ENCODE measurements at places on chromosomes 11 and 22. TPM values are rescaled to one million over a fixed set of nuclear protein-coding genes. Genes with fewer than 3 reads are reported as not detected.
A peak's percentile ranks its signal among the peaks of the same experiment; 100 is the strongest.

GRCh38 chr11:114061048-114061680 is 1.7 kb downstream of the ZBTB16 start:
- H3K4me3 ChIP-seq = peak overlapping the region; percentile 100
- H3K36me3 ChIP-seq = peaks cover 47% of the 10 kb centered on the region
- DNase-seq = peak; percentile 47
- H3K27ac ChIP-seq = peak overlapping the region; percentile 100
- no peaks in the 10 kb centered on the region for H3K27me3 ChIP-seq

Gene WNT7B
- total RNA-seq = not detected

DNA sequence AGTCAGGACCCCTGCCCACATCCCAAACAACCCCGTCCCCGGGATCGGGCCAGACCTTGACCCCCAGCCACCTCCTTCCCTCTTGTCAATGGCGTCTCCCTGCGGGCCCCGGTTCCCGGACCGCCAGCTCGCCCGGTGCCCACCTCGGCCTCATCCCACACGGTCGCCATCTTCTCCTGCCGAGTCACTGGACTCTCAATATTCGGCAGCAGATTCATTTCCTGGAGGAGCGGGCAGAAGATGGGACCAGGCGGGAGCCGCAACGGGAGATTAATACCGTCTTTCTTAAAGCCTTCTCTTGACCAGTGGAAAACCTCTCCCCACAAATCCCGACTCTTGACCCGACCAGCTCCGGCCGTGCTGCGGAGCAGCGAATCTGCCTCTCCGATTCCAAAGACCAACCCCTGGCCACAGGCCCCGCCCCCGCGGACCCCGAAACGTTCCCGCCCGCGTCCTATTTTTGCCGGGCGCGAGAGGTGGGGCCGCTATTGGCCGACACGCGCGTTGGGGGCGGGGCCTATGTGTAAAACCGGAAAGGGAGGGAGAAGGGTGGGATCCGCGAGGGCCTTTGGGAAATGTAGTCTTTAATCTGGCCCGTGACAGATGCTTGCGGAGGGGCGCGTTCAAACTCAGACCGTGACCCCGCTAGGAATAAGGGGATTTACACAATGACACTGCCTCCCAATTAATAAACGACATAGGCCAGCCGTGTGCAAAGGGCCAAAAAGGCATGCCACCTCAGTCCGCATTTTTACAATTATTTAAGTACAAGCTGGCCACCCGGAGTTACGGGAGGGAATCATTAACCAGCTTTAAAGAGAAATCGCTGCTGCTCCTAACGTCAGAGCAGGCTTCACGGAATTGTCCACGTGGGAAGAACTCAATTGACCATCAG is at the start of gene PSMC3:
Gene PSMC3, minus strand, starts transcription at position 378 of the 895 bp plus-strand sequence. Its CDS starts 160 bp downstream, at position 218.
- peak within 1 kb of the TSS; percentile 85 for H3K4me3 ChIP-seq
- peak; percentile 99 for DNase-seq
- H3K27me3 ChIP-seq = no peaks in the 10 kb centered on the region

Gene C11orf91
- not detected for total RNA-seq

- H3K4me3 ChIP-seq = no peak overlapping the region
- no peak overlapping the region for H3K27ac ChIP-seq
- DNase-seq = no peak
Observed at GRCh38 chr11:100545970-100546369, 141.1 kb upstream of the ARHGAP42 start.

- no peak for DNase-seq
- no peak overlapping the region for H3K4me3 ChIP-seq
- no peaks in the 10 kb centered on the region for H3K36me3 ChIP-seq
- H3K4me1 ChIP-seq = no peaks in the 10 kb centered on the region
- H3K27ac ChIP-seq = no peak overlapping the region
- peaks cover 41% of the 10 kb centered on the region for H3K27me3 ChIP-seq
Observed at GRCh38 chr11:134659882-134660281, 247.8 kb upstream of the B3GAT1 start.

DNA sequence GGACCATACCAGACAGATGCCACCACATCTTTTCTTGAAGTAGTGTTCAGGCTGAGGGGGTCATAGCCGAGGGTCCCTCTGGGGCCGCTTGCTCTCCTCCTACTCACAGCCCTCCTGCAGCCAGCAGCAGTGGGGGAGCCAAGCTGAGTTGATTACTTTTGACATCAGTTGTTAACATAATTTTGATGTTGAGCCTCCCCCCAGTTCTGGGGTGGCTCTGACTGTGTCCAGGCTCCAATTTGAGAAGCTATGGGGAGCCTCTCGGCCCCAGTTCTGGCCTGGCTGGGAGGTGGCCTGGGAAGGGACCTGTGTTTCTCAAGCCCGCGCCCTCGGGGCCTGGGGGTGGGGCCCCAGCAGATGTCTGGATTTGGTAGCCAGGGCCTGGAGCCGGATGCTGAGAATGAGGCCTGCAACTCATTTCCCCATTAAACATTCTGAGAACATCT is 47.9 kb downstream of the KCNQ1OT1 start:
- no peaks in the 10 kb centered on the region for H3K36me3 ChIP-seq
- H3K4me3 ChIP-seq = no peak overlapping the region
- peaks cover 10% of the 10 kb centered on the region for H3K4me1 ChIP-seq
- H3K27me3 ChIP-seq = no peaks in the 10 kb centered on the region
- H3K27ac ChIP-seq = peak overlapping the region; percentile 52

Gene PDE3B
- total RNA-seq = 5.9 TPM

Gene KBTBD3
- 13.8 TPM for total RNA-seq

DNA sequence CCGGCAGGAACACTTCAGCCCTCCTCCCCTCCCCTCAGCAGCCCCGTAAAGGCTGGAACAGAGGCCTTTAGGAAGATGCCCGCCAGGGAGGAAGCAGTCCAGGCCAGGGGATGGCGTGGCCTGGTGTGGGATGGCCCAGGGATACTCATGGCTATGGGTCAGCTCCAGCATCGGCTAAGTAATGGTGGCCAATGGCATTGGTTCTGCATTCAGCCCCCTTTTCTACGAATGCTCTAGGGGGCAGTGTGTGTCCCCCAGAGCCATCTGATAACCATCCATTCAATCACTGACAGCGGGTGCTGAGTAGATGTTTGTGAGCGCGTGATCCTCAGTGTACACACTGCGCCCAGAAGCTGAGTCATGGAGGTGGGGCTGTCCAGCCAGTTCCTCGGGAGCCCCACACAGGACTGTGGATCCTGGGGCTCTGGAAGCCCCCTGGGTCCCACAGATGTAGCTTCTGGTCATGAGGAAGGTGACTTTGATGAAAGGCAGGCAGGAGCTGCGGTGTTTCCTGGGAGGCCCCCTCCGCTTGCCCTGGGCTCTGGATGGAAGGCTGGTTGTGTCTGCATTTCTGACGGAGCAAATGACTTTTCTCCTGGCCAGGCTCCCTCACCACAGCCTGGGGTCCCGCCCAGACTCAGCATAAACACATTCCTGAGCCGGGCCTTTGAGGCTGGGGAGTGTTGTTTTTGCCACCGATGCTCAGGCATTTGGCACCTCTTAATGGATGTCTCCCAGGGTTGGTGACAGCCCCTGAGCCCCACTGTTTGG is 46.5 kb downstream of the FBLN1 start:
- DNase-seq = peak; percentile 42
- H3K27me3 ChIP-seq = peaks cover 16% of the 10 kb centered on the region
- peaks cover 10% of the 10 kb centered on the region for H3K36me3 ChIP-seq

- peaks cover 21% of the 10 kb centered on the region for H3K4me1 ChIP-seq
- H3K36me3 ChIP-seq = no peaks in the 10 kb centered on the region
- H3K27ac ChIP-seq = no peak overlapping the region
- no peak for DNase-seq
Observed at GRCh38 chr11:110121204-110121603, 28.0 kb downstream of the ZC3H12C start.

- no peaks in the 10 kb centered on the region for H3K27me3 ChIP-seq
- no peak overlapping the region for H3K4me3 ChIP-seq
- H3K27ac ChIP-seq = no peak overlapping the region
- H3K4me1 ChIP-seq = peaks cover 48% of the 10 kb centered on the region
Observed at GRCh38 chr11:102426000-102426399, 26.6 kb downstream of the TMEM123 start.

- no peaks in the 10 kb centered on the region for H3K27me3 ChIP-seq
- no peak for DNase-seq
- H3K4me1 ChIP-seq = no peaks in the 10 kb centered on the region
- H3K4me3 ChIP-seq = no peak overlapping the region
Observed at GRCh38 chr11:124190298-124191139, 7.4 kb downstream of the OR10D3 start.

Gene DGCR6
- 13.9 TPM for total RNA-seq

- no peaks in the 10 kb centered on the region for H3K36me3 ChIP-seq
- no peaks in the 10 kb centered on the region for H3K4me1 ChIP-seq
- no peak overlapping the region for H3K4me3 ChIP-seq
- no peak for DNase-seq
Observed at GRCh38 chr11:70587075-70587389, 188.7 kb downstream of the CTTN start.

Gene ARHGAP20
- 0.16 TPM for total RNA-seq

Gene CYP2D6
- 0.16 TPM for total RNA-seq

Gene OR8B4
- not detected for total RNA-seq

DNA sequence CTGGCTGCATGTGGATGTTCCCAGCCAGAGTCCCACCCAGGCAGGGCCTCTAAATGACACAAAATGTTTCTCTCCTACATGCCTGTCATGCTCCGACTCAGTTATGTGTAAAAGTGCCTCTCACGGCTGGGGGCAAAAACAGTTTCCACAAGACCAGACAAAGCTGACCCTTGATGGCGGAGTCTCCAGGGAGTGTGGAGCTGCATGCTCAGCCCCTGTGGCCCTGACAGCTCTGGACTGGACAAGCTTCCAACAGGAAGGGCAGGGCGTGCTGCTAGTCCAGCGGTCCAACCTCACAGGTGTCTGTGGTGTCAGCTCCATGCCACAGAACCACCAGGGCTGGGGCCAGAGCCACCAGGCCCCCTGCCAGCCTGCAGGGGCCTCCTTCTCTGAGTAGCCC is 149.6 kb downstream of the CRYBB2 start:
- DNase-seq = no peak
- peaks cover 18% of the 10 kb centered on the region for H3K36me3 ChIP-seq
- no peak overlapping the region for H3K27ac ChIP-seq
- H3K4me3 ChIP-seq = no peak overlapping the region
- no peaks in the 10 kb centered on the region for H3K27me3 ChIP-seq

Gene PANX3
- not detected for total RNA-seq

GRCh38 chr11:1889224-1889930 is 2.3 kb downstream of the PRR33 start:
- no peak for DNase-seq
- peaks cover 26% of the 10 kb centered on the region for H3K4me1 ChIP-seq
- no peak overlapping the region for H3K27ac ChIP-seq
- peaks cover 23% of the 10 kb centered on the region for H3K36me3 ChIP-seq

DNA sequence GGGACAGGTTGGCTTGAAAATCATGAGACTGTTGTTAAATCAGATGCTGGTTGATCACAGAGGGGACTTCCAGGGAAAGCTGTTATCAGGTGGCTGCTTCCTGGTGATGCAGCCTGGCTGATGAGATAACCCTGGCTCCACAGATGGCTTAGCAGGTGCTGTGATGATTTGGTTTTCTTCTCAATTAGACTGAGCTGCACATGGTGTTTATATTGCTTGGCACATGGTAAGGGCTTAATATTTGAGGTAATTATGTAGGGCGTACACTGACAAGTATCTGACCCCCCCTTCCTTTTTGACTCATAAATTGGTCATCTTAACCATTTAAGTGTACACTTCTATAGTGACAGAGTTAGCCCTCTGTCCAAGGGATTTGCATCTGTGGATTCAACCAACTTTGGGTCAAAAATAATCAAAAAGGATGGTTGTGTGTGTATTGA is 7.0 kb downstream of the RPS3 start:
- no peak overlapping the region for H3K4me3 ChIP-seq
- peaks cover 26% of the 10 kb centered on the region for H3K4me1 ChIP-seq
- H3K36me3 ChIP-seq = peaks cover 66% of the 10 kb centered on the region

Gene RRP8
- 19.2 TPM for total RNA-seq

Gene NCF4
- 5.5 TPM for total RNA-seq

Gene EXPH5
- total RNA-seq = 0.88 TPM

Gene OR5A1
- not detected for total RNA-seq

GRCh38 chr22:46115388-46115678 is 35.0 kb upstream of the PPARA start:
- DNase-seq = no peak
- H3K27me3 ChIP-seq = no peaks in the 10 kb centered on the region
- no peak overlapping the region for H3K4me3 ChIP-seq

DNA sequence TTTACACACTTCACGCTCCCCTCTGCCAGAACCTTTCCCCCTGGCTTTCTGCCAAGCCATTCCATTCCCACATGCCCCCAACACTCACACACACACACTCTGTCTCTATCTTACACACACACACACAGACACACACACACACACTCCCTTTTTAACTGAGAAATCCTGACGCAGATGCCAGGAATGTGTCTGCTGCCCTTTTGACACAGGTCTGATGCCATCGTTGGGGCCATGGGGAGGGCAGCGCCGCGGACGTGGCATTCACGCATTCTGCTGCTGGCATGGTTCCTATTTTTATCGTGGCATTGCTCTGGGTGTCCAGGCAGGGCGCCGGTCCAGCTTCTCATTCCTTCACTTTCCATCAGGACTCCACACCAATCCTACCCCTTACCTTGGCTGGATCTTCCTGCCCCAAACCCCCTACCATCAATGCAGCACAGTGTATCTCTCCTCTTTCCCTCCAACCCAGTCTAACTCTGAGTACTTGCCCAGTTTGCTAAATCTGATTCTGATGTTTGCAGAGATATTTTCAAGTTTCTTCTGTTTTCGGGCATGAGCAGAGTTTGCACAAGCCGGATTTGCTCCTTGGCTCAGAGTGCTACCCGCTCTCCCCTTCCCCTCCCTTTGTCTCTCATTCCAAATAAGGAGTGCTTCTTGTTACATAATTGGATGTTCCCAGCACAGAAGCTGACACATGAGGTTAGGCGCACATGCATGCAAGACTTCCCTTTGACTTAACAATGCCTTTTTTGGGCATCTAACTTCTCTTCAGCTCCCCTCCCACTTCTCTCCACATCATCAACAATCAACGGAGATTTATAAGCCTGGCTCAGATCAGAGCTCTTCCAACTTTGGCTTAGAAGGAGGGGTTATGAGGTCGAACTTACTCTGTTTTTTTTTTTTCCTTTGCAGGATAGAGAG is 18.8 kb downstream of the SNX19 start:
- peak overlapping the region; percentile 91 for H3K27ac ChIP-seq
- peak; percentile 69 for DNase-seq
- H3K4me1 ChIP-seq = peaks cover 64% of the 10 kb centered on the region
- peak overlapping the region; percentile 28 for H3K4me3 ChIP-seq
- peaks cover 88% of the 10 kb centered on the region for H3K36me3 ChIP-seq

Gene SMC1B
- not detected for total RNA-seq

Gene MS4A15
- total RNA-seq = not detected

Gene MOGAT2
- total RNA-seq = not detected

- H3K27me3 ChIP-seq = peaks cover 4% of the 10 kb centered on the region
- DNase-seq = no peak
- H3K27ac ChIP-seq = no peak overlapping the region
- peaks cover 6% of the 10 kb centered on the region for H3K4me1 ChIP-seq
- no peak overlapping the region for H3K4me3 ChIP-seq
Observed at GRCh38 chr22:17334059-17334458, 35.2 kb upstream of the CECR2 start.

GRCh38 chr11:115505175-115505574 is 960 bp upstream of the CADM1 start:
- peak overlapping the region; percentile 94 for H3K27ac ChIP-seq
- H3K4me3 ChIP-seq = peak overlapping the region; percentile 73
- DNase-seq = no peak
- H3K36me3 ChIP-seq = no peaks in the 10 kb centered on the region
- peaks cover 48% of the 10 kb centered on the region for H3K4me1 ChIP-seq

GRCh38 chr11:15627560-15627959 is 512.8 kb downstream of the INSC start:
- no peak overlapping the region for H3K27ac ChIP-seq
- H3K4me1 ChIP-seq = no peaks in the 10 kb centered on the region
- no peak overlapping the region for H3K4me3 ChIP-seq
- DNase-seq = no peak
- peaks cover 6% of the 10 kb centered on the region for H3K27me3 ChIP-seq

All from left ventricle myocardium inferior (tissue), 1 donor.